D341Med (cell line): ENCODE measurements at places on chromosomes 3 and 15.

GRCh38 chr3:136778865-136779264 lies 26.7 kb upstream of the STAG1 start:
- DNase-seq = no peak

DNA sequence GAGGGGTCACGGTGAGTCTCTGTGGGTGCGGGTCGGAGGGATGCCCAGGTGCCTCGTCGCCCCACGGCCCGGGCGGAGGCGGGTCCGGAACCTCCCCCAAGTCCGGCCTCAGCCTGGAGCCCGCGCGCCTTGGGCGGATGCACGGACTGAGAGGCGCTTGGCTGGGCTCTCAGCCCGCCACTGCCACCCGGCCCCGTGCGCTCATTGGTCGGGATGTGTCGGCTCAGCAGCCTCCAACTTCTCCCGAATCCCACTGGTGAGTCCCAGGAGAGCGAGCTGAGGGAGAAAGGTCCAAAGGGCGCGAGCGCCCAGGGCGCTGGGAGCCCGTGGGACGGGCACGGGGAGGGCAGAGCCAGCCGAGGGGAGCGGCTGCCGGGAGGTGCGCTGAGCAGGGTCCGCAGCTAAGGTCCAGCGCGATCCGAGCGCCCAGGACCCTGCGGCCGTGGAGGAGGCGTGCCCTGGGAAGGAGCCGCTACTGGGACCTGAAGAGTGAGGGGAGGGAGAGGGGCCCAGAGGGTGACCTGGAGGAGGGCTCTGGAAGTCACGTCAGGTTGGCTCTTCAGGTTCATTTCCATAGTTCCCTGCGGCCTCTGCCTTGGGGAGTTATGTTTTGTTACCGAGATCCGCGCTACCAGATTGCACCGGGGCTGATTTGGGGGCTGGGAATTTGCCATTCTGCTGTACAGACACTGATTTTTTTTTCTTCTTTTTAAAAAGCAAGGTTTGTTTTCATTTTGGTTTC lies at the start of gene MME:
MME (plus strand) TSS at position 574 of the 742 bp plus-strand sequence. CDS start 3,849 bp downstream, outside the sequence.
- peak; percentile 75 for DNase-seq

DNA sequence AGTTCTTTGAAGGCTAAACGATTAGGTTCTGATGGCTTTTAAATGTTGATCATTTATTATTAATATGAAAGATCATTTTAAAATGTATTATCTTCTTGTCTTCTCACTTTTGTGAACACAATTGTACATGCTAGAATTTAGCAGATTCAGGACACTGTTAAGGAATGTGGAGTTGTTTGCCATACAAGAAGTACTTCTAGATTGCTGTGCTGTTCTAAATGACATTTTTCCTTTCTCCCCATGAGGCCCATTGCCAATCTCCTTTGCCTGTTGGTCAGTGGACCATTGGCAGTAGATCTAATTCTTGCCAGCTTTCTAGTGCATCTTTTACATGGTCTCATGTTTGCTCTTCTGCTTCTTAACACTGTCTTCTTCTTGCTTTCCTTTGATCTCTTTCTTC lies 242.3 kb downstream of the MECOM start:
- DNase-seq = no peak

GRCh38 chr3:23567917-23568316 lies 237.8 kb upstream of the UBE2E1 start:
- no peak for DNase-seq

DNA sequence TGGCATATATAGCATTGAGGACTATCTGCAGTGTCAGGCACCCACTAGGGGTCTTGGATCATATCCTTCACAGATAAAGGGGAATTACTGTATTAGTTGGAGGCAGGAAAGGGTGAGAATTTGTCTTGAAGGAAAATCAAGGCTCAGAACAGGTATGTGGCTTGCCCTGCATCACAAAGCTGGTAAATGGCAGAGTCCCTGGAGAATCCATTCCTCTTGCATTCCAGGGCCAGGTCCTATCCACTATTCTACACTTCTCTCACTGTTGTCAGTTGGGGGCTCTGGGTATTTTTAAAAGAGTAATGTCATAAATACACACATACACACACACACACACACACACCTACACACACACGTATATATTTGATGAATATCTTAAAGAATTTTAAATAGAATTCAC lies 19.8 kb upstream of the FGF12 start:
- DNase-seq = no peak

DNA sequence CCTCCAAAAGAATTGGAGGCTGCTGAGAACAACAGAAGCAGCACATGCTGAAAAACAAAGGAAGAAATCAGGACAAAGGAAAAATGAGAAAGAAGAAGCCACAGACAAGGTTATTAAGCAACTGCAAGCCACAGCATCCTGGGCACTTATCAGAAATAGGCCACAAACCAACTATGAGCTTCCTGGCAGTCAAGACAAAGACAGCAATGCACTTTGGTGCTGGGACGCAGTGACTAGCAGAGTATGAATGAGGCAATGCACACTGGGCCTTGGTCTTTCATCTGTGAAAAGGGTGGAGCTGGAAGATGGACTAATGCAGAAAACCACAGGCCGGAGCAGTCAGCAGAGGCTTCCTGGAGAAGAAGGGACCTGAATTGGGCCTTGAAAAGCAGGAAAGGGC lies 56.0 kb upstream of the LINGO1 start:
- DNase-seq = no peak

GRCh38 chr3:180048103-180048502 lies 11.4 kb upstream of the PEX5L start:
- no peak for DNase-seq

DNA sequence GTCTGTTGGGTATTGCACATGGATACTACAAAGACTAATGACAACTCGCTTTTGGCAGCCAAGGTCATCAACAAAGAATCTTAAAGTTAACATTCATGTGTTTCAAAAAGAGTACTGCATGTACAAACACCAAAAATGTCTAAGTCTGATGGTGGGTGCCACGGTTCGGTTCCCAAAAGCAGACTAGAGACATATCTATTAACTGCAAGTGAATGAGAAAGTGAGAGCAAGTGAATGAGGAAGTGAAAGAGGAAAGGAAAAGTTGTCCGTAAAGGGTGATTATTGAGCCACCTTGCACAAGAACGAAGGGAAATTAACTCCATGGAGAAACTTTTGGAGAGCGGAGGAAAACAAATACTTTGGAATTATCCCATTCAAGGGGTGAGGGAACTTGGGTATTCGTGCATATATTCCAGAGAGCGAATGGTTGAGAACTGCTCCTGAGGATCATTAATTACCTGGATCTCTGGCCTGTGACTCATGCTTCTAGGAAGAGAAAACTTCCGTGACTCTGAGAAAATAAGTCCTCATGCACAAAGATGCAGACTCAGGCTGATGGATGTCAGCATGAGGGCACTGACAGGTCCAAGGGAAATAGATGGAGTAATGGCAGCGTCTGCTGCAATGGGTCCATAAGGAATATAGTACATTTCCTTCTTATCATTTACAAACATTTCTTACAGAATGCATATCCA lies 336.5 kb upstream of the TGFBR2 start:
- no peak for DNase-seq

- DNase-seq = no peak
Measured at GRCh38 chr3:17030956-17031652, 146.3 kb downstream of the PLCL2 start.

- DNase-seq = no peak
Measured at GRCh38 chr3:97111244-97111643, 296.9 kb downstream of the EPHA6 start.

DNA sequence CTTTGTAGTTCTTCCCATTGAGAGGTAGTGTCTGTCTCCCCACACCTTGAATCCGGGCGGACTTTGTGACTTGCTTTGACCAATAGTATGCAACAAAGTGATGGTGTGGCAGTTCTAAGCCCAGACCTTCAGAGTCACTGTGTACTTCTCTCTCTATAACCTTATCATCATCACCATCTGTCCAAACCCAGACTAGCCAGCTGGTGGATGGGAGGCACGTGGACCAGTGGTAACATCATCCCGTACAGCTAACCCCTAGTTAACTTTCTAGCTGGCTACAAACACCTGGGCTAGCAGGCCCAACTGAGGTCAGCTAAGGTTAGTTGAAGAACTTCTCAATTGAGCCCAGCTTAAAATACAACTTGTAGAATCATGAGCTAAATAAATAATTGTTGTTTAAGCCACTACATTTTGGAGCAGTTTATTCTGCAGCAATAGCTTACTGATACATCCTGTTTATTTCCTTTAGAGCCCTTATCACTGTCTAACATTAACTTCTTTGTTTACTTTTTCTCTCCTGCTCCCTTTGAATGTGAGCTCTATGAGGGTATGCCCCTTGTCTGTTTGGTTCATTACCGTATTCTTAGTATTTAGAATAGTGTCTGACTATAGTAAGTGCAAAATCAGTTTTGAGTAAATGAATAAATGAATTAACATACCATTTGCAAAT lies 11.5 kb upstream of the CCR9 start:
- no peak for DNase-seq

GRCh38 chr3:134249935-134250716 lies 533 bp downstream of the RYK start:
- DNase-seq = peak; percentile 79

DNA sequence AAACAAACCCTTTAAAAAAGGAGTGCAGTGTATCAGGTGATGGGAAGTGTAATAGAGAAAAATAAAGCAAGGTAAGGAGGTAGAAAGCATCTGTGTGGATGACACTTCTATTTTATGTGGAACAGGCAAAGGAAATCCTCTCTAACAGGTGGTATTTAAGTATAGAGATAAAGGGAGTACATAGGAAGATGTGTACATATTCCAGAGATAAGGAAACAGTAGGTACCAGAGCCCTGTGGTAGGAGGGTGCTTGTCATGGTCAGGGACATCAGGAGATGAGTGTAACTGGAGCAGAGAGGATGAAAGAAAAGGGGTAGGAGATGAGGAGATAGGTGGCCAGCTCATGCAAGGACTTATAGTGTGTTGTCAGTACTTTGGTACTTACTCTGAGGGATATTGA lies 65.8 kb downstream of the CHST2 start:
- DNase-seq = no peak

DNA sequence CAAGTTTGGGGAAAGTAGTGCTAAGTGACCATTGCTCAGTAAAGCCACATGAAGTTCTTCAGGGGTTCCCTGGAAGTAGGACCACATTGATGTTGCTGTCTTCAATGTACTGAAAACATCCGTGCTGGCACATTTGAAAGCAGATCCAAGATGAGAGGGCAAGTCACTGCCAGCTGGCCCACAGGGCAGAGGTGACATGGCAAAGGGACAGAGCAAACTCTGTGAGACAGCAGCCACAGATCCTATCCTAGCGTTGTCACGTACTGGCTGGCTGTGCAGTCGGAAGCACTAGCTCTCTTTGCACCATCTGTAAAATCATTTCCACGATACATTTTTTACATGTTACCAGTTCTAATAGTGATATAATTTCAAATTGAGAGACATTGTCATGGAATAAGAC lies 13.8 kb downstream of the MUC13 start:
- DNase-seq = no peak

GRCh38 chr3:12695112-12695511 lies 31.2 kb upstream of the RAF1 start:
- no peak for DNase-seq

- no peak for DNase-seq
Measured at GRCh38 chr3:130933801-130934345, 40.0 kb downstream of the ATP2C1 start.

- no peak for DNase-seq
Measured at GRCh38 chr3:116815321-116815720, 105.7 kb downstream of the TUSC7 start.

GRCh38 chr3:17501745-17502144 lies 240.7 kb downstream of the TBC1D5 start:
- no peak for DNase-seq

DNA sequence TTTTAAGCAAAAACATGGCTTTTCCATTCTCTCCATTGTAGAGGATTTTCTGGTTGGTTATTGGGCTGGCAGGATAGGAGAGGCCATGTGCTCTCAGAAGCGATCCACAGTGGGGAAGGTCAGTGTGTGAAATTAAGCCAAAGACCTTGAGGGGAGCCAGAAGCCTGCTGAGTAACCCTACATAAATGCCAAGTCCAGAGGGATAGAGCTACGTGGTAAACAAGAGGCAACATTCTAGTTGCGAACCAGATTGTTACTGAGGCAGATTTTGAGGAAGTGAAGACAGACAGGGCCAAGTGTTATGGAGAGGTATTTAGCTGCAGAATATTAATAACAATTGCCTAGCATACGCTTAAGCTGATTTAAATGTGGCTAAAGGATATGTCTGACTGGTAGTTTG lies 592.8 kb upstream of the GBE1 start:
- no peak for DNase-seq

- no peak for DNase-seq
Measured at GRCh38 chr3:126487151-126487771, 11.6 kb upstream of the ZXDC start.

DNA sequence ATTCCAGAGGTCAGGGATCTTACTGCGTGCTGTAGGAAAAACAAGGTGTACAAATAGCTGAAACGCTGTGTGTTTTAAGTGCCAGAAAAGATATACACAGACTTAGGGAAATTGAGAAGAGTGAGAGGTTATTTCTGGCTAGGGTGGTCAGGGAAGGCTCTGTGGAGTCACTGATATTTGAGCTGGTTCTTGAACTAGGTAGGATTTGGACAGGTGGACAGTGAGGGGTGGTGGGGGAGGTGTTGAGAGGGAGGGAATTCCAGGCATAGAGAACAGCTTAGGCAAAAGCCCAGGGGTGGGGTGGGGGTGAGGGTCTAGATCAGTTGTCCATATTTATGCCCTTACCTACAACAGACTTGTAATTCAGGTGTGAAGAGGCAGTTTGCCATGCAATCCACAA lies 7.0 kb downstream of the SEMA6D start:
- DNase-seq = no peak

DNA sequence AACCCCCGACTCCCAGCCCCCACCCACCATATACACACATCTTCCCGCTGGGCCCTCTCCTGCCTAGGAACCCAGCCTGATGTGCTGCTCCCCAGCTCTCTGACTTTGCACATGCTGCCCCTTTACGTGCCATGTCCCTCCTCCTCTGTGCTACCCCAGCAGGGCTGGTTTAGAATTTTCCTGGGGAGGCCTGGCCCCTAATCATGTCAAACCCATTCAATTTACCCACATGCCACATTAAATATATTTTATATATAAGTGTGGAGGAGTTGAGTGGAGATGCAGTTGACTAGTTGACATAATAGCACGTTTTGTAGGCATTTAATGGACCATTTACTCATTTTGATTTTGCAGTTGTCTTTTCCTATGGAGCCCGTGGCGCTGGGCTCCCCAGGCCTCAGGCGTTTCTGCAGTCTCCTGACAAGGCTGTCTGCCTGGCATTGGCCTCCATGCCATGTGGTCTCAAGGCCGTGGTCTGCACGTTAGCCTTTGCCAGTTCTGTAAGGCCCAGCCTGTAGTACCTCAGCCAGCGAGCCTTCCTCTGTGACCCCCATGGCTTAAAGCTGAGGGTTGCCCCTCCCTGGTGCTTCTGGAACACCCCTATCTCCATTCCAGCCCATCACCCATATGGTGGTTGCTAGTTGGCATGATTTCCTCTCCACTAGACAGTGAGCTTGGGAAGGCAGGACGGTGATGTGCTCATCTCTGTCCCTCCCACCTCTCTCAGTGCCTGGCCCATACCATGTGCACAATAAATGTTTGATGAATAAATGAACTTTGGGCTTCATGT lies 155.8 kb downstream of the TLE3 start:
- DNase-seq = no peak
